Kidney (tissue), 22 donors: ENCODE measurements at places on chromosomes 4 and X. TPM values are rescaled to one million over a fixed set of nuclear protein-coding genes. Genes with fewer than 3 reads are reported as not detected.

DNA sequence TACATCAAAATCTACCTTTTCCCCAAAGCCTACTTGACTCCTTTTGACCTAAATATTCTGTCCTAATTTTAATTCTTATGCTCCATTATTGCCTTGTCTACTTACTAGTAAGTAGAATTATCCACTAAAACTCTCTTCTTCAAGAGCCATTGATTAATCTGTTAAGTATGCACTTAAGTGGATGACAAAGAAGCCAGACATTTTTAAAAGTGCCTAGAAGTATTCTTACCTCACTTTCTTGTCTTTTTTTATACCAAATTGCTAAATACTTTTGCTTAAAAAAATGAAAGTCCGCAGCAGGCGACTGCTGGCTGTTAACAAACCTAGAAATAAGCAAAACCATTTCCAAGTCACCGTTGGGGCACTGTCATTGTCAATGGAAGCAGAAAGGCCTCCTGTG is 20.1 kb upstream of the FRMPD4 start:
- DNase-seq: no peak

DNA sequence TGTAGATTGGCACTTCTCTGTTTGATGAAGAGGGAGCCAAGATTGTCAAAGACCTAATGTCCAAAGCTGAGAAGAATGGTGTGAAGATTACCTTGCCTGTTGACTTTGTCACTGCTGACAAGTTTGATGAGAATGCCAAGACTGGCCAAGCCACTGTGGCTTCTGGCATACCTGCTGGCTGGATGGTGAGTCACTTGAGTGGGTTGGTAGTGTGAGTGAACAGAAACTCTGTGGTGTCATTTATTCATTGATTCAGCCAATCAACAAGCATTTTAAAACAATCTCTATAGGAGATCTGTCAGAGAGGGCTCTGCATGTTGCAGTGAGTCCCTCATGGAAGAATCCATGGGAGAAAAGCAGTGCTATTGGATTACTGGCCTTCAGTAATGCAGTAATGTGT is 16.3 kb downstream of the TAF9B start:
- DNase-seq: no peak

DNA sequence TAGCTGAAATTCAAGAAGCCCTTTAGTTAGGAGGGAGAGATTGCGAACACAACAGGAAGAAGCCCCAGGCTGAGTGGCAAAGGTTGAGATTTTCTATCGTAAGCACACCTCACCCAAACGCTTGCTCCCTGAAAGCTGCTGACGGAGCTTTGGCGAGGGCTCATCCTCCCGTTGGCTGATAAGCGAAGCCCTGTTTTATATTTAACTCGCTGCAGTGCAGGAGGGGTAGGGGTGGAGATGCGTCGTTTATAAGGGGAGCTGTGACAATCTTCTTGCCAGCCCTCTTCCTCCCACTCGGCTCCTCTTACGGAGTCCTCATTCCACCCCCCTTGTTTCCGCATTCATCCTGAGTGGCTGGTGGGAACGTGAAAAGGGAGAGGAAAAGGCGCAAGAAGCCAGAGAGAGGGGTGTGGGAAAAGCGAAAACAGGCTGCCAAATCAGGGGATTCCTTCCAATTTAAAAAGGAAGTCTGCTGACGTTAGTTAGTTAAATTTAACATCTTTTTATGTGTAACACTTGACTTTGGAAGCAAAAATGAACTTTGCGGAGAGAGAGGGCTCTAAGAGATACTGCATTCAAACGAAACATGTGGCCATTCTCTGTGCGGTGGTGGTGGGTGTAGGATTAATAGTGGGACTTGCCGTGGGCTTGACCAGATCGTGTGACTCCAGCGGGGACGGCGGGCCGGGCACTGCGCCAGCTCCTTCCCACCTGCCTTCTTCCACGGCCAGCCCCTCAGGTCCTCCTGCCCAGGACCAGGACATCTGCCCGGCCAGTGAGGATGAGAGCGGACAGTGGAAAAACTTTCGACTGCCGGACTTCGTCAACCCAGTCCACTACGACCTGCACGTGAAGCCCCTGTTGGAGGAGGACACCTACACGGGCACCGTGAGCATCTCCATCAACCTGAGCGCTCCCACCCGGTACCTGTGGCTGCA is at the start of gene ENPEP:
Gene ENPEP, plus strand, starts transcription at position 275 of the 938 bp plus-strand sequence. Its CDS starts 260 bp downstream, at position 535.
- peak; percentile 84 for DNase-seq

DNA sequence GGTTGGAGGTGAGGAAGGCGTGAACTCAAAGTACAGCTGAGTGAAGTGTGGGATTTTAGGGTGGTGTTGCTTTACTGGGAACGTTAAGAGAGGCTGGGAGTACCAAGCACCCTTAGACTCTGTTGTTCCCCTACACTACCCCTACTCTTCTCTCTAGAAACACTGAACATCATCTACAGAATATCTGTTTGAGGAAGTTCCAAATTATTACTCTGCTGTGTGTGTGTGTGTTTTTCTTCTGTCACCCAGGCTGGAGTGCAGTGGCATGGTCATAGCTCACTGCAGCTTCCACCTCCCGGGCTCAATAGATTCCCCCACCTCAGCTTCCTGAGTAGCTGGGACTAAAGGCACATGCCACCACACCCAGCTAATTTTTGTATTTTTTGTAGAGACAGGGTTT is 76.7 kb upstream of the AP1S2 start:
- no peak for DNase-seq

DNA sequence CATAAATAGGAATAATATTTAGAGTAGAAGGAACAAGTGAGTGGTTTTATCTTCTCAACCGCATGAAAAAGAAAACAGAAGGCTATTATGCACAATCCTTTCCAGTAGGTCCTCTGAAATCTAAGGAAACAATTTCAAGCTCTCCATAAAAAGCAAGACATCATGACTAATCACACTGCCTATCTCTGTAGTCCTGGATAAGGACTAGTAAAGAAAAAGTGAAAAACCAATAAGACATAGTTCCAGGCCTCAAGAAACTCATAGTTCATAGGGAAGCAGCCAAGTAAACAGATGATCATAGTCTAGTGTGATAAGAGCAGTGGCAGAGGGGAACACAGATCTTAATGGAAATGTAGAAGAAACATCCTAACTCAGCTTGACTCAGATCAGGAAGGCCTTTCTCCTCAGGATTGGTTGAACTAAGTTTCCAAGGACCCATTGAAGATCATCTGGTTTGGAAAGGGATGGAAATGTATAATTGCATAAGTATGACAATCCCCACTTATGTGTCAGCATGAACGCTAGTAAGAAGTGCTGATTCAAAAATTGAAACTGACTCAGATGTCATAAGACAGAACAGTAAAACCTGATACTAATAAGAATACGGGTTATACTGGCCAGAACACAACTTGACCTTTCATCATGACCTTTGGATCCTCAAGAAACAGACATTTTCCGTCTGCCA is 155.3 kb downstream of the GRIA3 start:
- no peak for DNase-seq

GRCh38 chrX:39729981-39730661 is 367.6 kb downstream of the BCOR start:
- no peak for DNase-seq

The RTL5 gene
- 5.7 TPM for polyA plus RNA-seq

The CLTRN gene
- polyA plus RNA-seq: 129 TPM

The TMPRSS11B gene
- not detected for polyA plus RNA-seq

The TBC1D8B gene
- polyA plus RNA-seq: 3.5 TPM

The SHROOM2 gene
- polyA plus RNA-seq: 3.5 TPM

The HOPX gene
- 8.9 TPM for polyA plus RNA-seq

The GNRHR gene
- polyA plus RNA-seq: not detected

The STPG2 gene
- polyA plus RNA-seq: 0.43 TPM
